ENCODE measurements at places on chromosomes 1 and 21. TPM values are rescaled to one million over a fixed set of nuclear protein-coding genes. Genes with fewer than 3 reads are reported as not detected.

GRCh38 chr1:11789126-11790067, 16.4 kb downstream of the MTHFR start:
- no peak for DNase-seq

DNA sequence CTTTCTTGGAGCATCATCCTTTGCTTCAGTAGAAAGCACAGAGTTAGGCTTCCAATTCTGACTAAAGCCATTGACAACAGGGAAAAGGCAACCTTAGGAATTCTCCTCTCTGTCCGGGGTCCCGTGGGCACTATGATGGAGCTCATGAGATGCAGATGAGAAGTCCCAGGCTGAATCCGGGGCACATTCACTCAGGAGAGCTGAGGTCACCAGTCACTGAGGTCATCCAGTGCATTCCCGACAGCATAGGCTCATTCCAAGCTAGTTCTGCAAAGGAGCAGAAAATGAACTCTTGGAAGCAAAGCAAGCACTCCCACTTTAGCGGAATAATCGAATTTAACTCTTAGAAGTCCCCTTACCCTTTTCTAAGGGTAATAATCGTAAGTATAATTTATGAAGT, 6.8 kb downstream of the CR1 start:
- DNase-seq, result no peak

Gene NBPF20
- 2.0 TPM for total RNA-seq

Gene GJA9
- total RNA-seq, result not detected

DNA sequence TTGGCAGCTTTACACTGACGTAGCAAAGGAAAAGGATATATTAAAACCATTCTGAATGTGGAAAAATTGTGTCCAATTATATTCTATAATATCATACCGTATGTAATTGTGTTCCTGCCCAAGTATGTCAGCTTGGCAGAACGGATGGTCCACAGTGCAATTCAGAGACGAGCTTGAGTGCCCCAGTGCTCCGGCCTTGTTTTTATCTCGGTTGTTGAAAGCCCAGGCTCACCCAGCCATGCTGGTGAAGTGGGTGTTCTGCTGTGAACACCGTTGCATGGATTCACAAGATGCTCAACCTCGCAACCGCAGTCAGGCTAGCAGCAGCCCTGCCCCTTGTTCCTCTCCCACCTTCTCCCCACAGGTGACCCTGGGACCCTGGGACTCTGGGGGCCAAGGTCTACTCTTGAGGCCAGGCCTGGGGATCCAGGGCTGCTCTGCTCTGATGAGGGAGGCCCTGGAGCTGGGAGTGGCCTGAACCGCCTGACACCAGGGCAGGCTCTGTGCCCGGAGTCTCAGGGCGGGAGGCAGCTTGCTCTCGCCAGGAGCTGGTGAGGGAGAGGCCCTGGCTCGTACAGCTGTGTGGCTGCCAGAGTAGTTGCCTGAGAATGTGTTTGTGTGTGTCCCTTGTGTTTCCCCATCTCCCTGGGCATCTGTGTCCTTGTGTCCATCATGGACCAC, 11.2 kb downstream of the PTPRF start:
- no peak for DNase-seq

GRCh38 chr1:237566581-237566980, 324.1 kb downstream of the ZP4 start:
- DNase-seq, result no peak

GRCh38 chr1:26391450-26391849, 18.9 kb upstream of the ZNF683 start:
- no peak for DNase-seq

GRCh38 chr1:203995228-203995627, 77.7 kb upstream of the SOX13 start:
- no peak for DNase-seq

Gene FCRL1
- total RNA-seq, result not detected

GRCh38 chr1:201096041-201096461, 16.2 kb downstream of the CACNA1S start:
- DNase-seq, result no peak

DNA sequence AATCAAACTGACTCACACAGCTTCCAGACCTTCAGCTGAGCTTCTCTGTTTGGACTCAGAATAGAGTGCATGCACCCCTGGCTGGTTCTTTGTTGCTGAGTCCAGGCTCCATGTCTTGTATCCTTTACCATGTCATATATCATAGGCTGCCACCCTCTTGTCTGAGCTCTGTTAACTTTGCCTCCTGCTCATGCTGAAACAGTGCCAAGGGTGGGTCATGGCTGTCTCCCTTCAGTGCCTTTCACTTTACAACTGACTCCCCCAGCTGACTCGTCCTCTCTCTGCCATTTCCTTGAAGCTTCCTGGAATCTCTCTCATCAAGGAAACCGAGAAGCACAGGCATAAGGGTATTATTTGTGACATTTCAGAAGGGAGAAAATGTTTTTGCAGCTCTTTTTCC, 885.3 kb downstream of the TTLL7 start:
- DNase-seq, result no peak

GRCh38 chr1:191889623-191890003, 268.6 kb upstream of the RGS18 start:
- no peak for DNase-seq

DNA sequence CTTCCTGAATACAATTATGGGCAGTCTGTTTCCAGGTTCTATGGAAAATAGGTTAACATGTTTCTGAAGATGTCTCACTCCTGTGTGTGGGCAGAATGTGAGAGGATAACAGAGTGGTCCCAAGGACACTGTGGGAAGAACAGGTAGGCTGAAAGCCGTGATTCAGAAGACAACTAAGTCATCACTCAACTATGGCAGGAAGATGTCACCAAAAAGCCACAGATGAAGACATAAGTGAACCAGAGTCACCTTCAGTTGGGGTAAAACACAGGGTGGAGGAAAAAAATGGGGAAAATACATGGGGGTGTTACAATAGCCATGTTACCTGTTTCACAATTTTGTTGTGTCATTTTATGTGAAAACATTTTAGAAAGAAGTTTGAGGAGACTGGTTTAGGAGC, 75.1 kb downstream of the UCHL5 start:
- no peak for DNase-seq

DNA sequence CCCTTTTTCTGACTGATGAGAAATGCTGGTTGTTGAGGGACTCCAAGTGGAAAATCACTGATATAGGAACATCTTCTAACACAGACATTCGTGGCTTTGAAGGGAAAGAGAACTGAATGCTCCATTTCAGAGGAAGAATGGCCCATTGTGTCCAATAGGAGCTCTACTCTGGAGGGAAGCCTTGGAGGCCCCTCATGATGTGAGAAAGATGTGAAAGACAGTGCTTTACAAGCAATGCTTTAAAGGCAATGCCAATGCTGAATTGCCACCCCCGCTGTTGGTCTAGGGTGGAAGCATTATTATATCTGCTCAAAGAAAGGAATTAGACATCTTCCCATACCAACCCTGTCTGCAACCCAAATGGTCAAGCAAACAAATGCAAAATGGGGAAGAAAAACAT, 13.7 kb downstream of the NMNAT2 start:
- no peak for DNase-seq

Gene CELA3B
- 2.2 TPM for total RNA-seq

GRCh38 chr1:17596651-17597509, 57.4 kb downstream of the ARHGEF10L start:
- DNase-seq, result no peak

GRCh38 chr1:154859786-154860155, 10.3 kb downstream of the KCNN3 start:
- no peak for DNase-seq

DNA sequence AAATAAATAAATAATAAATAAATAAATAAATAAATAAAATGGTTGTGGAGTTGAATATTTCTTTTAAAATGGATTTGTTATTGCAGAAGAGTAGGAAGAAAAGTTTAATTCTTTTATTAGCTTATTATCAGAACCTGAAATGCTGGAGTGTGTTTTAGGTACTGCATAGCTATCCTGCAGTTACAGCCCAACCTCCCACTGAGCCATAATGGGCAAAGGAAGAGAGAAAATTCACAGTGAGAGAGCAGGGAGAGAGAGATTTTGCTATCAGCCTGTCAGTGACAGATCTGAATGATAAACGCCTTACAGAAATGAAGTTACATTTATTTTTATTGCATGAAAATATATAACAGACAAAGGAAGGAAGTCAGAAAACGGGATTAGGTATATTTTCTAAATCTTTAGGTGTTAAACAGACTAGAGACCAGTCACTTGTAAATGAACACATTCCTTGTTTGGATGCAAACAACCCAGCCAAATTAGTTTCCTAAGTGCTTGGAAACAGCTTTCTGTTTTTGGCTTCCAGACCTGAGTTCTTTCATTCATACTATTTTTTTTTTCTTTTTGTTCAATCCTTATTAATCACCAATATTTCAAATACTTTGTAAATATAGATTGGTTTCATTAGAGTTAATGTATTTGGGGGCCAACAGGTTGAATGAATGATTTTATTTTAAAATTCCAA, 425.3 kb downstream of the USP25 start:
- DNase-seq, result no peak

Gene FCN3
- total RNA-seq, result 0.34 TPM

DNA sequence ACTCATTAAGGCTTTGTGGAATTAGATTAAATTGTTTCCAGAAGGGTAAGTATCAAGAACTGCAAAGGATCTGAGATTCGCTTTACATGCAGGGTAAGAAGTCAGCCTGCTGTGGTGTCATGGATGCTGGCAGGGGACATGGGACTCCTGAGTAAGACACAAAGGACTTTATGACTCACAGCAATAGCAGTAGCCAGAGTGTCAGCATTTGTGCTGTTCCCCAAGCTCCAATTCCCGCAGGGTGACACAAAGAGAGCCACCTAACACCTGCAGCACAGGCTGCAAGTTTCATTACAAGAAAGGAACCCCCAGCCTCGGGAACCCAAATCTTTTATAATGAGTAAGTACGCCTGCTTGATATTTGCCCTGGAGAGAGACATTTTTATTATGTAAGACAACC, 298.1 kb upstream of the POU3F1 start:
- DNase-seq, result no peak

GRCh38 chr1:191662746-191663145, 495.5 kb upstream of the RGS18 start:
- no peak for DNase-seq

DNA sequence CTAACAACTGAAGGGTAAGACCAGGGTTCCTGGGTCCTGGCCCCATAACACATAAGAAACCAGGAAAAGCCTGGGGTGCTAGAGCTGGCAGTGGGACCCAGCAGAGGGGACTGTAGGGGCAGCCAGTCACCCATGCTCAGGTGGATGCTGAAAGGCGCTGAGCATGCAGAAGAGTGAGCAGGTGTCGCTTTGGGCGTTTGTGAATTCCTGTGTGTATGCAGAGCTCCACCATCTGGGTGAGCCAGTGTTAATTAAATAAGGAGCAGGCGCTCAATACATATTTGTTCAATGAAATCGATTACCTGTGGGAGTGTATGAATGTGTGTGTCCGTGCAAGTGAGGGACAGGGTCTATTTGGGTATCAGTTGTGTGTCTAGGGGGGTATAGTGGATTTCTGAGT, 499 bp downstream of the C1QA start:
- no peak for DNase-seq

Gene CLDN14
- total RNA-seq, result not detected

DNA sequence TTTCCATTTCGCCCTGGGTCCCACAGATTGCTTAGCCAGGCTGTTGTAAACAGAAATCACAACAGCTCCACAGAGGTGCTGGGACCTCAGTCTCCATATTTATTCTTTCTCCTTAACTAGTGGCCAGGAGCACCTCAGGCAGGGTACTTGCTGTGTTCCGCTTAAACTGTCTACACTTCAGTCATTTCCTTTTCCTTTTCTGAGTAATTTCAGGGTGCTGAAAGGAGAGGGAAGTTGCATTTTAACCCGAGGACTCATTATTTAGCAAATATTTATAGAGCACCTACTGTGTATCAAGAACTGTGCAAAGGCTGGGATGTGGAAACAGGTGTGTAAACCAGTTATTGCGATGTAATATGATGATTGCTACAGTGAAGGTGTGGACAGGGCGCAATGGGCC, 41.9 kb downstream of the ACP6 start:
- no peak for DNase-seq

GRCh38 chr1:8742022-8742924, 75.2 kb downstream of the RERE start:
- no peak for DNase-seq

Gene DENND2C
- total RNA-seq, result 0.27 TPM

DNA sequence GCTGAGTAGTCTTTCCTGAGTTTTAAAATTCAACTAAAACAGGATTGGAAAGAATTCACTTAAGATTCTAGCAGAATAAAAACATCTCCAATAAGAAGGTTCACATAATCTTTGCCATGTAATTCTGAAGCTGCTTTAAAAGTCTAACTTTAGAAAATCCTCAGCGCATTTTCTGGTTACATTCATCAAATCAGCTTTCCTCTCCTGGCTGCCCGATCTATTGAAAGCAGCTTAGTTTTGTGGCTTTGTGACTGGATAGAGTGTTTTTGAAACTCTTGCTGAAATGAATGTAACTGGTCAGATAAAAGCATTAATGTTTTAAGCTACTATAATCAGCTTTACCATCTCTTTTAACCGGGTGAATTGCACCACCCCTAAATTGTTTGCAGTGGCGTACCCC, 66.8 kb downstream of the DOP1B start:
- DNase-seq, result no peak

Gene HHIPL2
- 1.6 TPM for total RNA-seq

Gene NOTCH2
- total RNA-seq, result 53.4 TPM

DNA sequence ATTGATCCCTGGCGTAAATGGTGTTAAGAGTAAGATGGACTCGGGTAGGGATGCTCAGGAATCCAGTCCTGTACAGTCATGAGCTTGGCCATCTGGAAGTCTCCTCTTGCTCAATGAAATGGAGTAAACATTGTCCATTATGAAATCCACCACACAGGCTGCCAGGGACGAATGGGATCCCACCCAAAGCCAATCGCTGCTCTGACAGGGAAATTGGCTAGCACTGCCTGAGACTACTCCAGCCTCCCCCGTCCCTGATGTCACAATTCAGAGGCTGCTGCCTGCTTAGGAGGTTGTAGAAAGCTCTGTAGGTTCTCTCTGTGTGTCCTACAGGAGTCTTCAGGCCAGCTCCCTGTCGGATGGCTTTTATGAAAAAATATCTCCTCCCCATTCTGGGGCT, at the start of gene HSD11B1:
Gene HSD11B1 (plus strand): TSS at position 263 of the 400 bp plus-strand sequence. CDS start 97 bp downstream, at position 360.
- DNase-seq, result no peak

GRCh38 chr1:174965362-174966007, 34.3 kb upstream of the CACYBP start:
- DNase-seq, result no peak
